NCI-H146 (cell line): ENCODE measurements at places on chromosomes 13 and 19.
A peak's percentile ranks its signal among the peaks of the same experiment; 100 is the strongest.

DNA sequence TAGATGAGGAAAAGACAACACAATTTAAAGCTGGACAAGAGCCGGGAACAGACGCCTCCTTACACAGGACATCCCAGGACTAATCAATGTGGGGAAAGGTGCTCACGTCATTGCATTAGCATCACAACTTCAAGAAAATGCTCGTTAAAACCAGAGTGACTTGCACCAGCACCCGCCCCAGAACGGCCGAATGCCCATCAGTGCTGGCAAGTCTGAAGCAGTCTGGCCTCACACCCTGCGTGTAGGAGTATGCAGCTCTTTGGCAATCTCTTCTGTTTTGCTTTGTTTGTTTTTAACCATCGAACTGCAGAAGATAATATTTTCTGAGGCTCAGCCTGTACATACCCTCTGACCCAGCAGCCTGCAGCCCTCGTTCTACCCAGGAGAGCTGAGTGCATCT, 44.8 kb upstream of the LDLR start:
- DNase-seq: no peak

DNA sequence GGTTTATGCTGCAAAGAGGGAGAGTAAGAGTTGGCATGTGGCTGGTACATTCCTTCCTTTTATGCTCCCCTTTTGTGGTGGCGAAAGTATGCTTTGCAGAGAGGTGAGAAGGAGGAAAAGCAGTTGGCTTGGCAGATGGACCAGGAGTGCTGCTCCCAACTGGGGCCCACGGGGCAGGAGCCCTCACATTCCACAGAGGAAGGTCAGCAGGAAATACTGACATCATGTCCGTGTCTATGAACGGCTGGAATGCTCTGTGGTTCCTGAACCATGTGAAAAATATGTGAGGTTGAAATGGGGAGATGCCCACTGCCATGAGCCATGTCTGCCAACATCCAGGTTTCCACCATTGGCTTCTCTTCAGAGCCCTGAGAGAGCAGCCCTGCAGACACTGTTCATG, 33.3 kb upstream of the GAS6 start:
- DNase-seq: no peak

GRCh38 chr19:3316659-3317207, 49.6 kb upstream of the NFIC start:
- no peak for DNase-seq

DNA sequence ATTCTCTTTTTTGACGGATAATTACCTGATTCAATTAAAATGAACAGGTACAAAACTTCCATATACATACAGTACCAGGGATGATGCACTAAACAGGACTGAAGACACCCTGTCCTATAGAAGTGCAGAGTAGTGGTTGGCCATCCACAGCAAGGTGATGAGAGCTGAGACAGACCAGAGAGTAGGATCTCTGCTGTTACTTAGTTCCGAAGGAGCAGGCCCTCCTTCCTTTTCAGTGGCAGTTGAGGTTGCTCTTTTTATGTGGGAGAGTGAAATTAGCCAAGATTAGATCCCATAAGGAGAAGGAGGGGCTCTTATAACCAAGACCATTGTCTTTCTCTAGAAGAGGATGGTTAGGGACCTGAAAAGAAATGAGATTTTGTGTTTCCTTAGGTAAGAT, 4.0 kb downstream of the PDS5B start:
- no peak for DNase-seq

DNA sequence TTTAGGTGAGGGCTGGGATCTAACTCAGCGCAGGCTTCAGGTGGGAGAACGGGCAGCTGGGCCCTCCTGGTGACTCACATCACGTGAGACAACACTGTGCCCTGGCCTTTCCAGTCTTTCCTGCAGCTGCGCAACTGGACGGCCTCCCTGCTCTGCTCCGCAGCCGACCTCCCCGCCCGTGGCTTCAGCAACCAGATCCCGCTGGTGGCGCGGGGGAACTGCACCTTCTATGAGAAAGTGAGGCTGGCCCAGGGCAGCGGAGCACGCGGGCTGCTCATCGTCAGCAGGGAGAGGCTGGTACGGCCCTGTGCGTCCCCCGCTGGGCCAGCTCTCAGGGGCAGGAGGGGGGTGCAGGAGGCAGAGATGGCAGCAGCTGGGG, 8.8 kb downstream of the SPPL2B start:
- no peak for DNase-seq

DNA sequence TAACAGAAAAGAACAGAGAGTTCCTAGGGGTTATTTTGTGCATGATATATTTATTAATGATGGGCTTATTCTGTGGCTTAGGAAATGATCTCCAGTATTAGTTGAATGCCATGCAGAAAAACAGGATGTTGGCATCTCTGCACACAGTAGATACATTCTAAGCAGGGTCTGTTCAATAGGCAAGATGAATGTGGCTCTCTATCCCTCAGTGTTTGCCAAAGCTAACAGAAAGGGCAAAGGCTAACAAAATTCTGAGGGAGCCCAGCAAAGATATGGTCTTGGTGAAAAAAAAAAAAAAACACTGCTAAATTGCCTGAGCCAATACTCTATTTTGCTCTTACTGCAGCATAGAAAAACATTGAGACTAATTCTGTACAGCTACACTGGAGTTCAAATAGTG, 1095.8 kb downstream of the UQCRFS1 start:
- DNase-seq: no peak

- DNase-seq: no peak
Observed at GRCh38 chr13:57829496-57829895, 198.0 kb downstream of the PCDH17 start.

- DNase-seq: no peak
Observed at GRCh38 chr13:50714891-50715290, 128.6 kb downstream of the DLEU7 start.

- no peak for DNase-seq
Observed at GRCh38 chr13:39521701-39522100, 81.3 kb downstream of the LHFPL6 start.

DNA sequence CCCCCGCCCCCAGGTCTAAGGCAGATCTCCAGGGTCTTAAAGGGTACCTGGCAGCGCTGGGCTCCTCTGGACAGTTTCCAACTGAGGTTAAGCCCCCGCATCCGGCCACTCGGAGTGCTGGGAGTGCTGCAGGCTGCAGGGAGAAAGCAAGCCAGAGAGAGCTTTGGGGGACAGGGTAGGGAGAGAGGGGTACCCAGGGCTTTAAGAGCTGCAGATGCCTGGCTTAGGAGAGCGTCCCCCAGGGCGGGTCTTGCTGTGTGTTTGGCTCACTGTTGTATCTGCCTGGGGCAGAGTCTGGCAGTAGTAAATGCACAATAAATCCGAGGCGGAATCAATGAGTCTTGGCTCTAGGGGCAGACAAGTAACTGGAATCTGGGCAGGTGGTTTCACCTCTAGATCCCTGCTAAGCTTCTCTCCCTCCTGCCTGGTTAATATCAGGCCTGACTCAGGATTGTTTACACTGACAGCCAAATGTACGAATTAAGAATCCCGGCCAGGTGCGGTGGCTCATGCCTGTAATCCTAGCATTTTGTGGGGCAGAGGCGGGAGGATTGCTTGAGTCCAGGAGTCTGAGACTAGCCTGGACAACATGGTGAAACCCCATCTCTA, 798 bp upstream of the COX6B2 start:
- peak; percentile 26 for DNase-seq

DNA sequence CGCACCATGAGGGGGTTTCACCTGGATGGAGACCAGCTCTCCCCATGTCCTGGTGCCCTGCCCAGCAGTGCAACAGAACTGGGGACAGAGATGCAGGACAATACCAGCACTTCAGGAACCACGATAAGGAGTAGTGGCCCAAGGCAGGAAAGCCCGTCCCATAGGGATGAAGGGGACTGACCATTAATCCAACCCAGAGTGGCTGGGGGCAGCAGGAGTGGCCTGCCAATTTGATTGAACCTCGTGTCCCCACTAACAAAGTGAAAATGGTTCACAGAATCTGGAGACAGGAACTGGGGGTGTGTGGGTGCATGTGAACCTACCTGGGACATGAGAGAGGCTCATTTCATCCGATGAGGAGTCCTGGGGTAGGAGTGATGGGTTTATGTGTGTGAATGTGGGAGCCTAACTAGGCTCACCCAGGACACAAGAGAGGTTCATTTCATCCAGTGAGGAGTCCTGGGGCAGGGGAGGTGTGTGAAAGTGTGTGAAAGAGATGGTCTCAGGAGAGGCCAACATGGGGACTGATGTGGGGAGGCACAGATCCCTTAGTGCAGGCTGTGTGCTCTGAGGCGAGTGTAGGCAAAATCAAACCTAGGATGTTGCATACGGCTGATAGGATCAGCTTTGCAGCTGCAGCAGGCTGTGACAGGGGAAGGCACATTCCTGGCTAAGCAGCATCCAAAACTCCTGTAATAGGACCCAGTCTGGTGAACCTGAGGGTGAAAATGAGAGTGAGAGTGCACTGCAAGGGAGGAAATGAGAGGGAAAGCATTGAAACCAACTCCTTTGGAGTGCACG, 98.2 kb downstream of the ZNF429 start:
- DNase-seq: no peak

GRCh38 chr19:35710784-35711723, 6.7 kb downstream of the ZBTB32 start:
- no peak for DNase-seq

DNA sequence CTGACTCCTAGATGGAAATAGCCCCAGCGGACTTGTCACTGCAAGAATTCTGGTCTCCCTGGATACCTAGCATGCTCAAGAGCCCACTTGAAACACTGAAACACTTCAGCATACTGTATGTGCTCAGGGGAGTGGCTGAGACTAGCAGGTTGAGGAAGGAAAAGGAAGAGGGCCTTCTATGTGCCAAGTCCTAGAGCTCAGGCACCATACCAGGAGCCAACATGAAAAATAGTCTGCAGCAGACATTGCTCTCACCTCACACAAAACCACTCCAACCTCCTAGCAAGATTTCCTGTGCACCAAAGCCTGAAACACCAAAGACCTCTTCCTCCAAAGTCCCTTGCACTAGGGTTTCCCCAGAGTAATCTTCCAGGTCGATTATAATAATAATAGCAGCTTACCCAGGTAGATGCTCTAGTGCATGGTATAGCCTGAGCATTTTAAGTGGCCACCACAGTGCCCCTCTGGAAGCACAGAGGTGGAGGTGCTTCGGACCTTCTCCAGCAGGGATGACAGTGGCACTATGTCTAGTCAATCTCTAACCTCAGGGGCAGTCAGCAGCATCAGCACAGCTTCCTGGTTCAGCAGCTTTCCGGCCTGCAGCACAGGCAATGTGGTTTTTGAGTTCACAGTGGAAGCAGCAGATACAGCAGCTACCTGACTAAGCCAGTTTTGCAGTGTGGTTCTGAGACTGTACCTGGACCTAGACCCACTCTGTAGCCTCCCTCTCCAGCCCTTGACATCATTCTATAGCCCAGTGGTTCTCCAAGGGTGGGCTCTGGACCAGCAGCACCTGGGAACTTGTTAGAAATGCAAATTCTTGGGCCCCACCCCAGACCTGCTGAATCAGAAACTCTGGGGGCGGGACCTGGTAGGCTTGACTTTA, 45.6 kb upstream of the UBE2L5 start:
- no peak for DNase-seq

DNA sequence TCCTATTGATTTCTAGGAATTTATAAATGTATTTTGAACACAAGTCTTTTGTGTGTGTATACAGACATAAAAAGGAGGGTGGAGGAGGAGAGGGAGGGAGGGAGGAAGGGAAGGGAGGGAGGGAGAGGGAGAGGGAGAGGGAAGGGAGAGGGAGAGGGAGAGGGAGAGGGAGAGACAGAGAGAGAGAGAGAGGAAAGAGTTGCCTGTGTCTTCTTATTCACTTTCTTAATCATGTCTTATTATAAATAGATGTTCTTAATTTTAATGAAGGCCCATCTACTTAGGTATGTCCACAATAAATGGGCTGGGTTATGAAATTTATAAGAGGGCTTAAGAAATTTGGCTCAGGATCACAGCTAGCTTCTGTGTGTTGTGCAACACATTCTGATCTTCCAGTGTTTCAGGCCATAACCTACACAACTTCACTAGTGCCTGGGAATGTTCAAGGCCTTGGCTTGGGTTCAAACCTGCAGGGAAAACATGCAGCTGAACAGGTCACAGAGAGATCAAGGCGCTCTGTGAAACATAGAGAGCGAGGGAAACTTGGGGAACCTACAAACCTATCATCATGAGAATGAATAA, 39.3 kb downstream of the ZNF45 start:
- no peak for DNase-seq

DNA sequence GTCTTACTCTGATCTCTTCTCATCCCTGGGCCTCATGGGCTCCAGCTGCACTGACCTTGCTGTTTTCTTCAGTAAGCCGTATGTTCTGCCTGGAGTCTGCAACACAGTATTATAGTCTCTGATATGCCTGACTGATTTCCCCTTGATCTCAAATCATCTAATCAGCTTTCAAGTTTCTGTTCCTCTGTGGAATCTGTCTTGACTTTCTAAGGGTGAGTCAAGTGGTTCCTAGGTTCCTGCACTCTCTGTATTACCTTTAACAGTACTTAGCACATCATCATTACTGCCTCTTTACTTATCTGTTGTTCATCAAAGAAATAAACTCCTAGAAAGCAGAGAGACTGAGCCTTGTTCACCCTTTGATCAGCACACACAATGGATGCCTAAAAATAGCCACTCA, 350.7 kb downstream of the LMO7 start:
- no peak for DNase-seq

DNA sequence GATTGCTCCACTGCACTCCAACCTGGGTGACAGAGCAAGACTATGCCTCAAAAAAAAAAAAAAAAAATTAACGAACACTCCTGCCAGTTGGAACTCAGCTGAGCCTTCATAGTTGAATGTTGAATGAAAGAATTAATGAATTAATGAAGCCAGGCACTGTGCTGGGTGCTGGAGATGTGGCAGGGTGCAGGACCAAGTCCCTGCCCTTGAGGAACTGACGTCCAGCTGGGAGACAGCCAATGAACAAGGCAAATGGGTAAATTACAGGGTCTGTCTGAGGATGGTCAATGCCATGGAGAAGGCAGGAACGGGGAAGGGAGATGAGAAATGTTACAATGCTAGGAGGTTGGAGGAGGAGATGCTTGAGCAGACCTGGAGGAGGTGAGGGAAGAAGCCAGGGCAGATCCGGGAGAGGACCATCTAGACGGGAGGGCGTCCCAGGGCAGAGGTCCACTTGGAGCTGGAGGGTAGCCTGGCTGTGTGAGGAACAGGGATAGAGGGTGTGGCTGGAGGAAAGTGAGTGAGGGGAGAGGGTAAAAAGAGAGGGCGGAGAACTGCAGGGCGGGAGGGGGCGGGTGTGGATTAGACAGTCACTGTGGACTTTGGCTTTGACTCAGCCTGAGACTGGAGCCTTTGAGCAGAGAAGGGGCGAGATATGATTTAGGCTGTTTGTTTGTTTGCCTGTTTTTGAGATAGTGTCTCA, 16.8 kb upstream of the IGSF23 start:
- no peak for DNase-seq

GRCh38 chr19:1315470-1316166, 29.9 kb downstream of the EFNA2 start:
- peak; percentile 15 for DNase-seq

DNA sequence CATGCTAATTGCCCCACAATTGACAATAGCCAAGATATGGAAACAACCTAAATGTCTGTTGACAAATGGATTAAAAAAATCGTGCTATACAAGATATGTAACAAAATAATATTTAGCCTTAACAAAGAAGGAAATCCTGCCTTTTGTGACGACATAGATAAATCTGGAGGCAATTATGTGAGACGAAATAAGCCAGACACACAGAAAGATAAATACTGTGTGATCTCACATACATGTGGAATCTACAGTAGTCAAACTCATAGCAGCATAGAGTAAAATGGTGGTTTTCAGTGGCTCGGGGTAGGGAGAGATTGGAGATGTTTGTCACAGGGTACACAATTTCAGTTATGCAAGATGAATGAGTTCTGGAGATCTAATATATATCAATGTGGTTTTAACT, 895.8 kb downstream of the SLITRK6 start:
- no peak for DNase-seq
